Mononuclear cell (primary cell): ENCODE measurements at places on chromosomes 7 and 10. TPM values are rescaled to one million over a fixed set of nuclear protein-coding genes. Genes with fewer than 3 reads are reported as not detected.

Gene AKR1D1
- total RNA-seq = not detected

Gene CLDN3
- total RNA-seq = not detected

Gene VAX1
- total RNA-seq = not detected

Gene ABCB4
- 7.2 TPM for total RNA-seq

Gene MPP7
- 24.5 TPM for total RNA-seq

Gene MYO1G
- 180 TPM for total RNA-seq

Gene CYP2C18
- total RNA-seq = not detected

Gene PLXDC2
- 46.2 TPM for total RNA-seq

Gene SHTN1
- total RNA-seq = 10.0 TPM

Gene PPRC1
- total RNA-seq = 12.1 TPM

Gene CCL24
- not detected for total RNA-seq
